ENCODE measurements at places on chromosomes 5 and 9.

- peak; percentile 55 for DNase-seq
Observed at GRCh38 chr9:35664531-35665470, at the start of gene ARHGEF39. Gene ARHGEF39, minus strand, starts transcription at chr9:35665195. Its CDS starts 26 bp downstream, at chr9:35665169.

GRCh38 chr5:80170117-80170535, 85.7 kb downstream of the SERINC5 start:
- DNase-seq = no peak

DNA sequence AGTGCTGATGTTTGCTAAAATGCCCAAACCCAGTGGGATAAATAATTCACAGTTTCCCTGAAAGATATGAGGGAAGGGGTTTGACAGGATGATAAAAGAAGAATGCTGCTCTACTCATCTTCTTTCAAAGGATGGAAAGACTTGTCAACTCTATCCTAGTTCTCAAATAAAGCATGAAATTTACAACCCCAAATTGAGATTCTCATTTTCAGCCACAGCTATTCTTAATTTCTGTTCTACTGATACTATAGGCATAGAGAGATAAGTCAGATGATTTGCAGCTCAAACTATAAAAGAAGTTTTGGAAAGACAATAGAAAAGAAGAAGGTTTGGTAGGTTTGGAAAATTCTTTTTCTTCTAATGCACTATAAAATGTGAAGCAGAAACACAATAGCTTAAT, 542.6 kb downstream of the CSNK1G3 start:
- DNase-seq = no peak

DNA sequence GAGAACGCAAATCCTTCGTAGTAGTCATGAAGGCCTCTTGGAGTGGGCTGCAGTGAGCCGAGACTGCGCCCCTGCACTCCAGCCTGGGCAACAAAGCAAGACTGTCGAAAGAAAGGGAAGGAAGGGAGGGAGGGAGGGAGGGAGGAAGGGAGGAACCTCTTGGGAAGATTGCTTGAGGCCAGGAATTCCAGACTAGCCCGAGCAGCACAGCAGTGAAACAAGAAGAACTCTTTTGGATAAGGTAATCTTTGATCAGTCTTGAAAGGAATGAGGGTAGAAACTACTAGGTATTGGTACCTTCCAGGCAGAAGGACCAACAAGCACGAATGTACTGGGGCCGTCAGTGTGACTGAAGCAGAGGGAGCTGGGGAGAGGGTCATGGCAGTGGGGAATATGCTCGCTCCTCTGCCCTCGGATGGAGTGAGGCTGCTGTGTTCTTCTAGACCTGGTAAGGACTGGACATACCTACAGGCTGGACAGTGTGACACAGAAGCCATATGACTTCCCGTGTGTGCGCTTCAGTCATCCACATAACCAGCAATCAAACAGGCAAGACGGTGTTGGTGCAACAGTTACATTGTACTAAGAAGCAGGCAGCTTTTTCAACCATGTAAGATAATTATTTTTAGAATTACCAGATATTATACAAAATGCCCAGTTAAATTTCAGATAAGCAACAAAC, 45.2 kb downstream of the P4HA2 start:
- no peak for DNase-seq

DNA sequence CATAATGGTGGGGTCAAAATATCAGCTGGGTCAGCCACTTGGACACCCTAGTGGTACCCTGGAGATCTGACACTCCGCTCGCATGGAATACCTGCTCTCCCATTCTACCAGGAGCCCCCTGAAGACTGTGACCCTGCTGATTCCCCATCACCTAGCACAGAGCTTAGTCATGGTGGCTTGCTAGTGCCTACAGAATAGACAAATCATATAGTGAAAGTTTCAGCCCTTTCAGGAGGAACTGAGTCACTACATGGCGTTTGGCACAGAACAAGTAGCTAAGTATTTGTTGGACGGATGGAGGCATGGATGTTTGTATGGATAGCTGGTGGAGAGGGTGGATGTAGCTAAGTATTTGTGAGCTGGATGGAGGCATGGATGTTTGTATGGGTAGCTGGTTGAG, 65.3 kb downstream of the LMX1B start:
- DNase-seq = no peak

- no peak for DNase-seq
Observed at GRCh38 chr5:55865831-55866230, 14.7 kb downstream of the IL31RA start.

DNA sequence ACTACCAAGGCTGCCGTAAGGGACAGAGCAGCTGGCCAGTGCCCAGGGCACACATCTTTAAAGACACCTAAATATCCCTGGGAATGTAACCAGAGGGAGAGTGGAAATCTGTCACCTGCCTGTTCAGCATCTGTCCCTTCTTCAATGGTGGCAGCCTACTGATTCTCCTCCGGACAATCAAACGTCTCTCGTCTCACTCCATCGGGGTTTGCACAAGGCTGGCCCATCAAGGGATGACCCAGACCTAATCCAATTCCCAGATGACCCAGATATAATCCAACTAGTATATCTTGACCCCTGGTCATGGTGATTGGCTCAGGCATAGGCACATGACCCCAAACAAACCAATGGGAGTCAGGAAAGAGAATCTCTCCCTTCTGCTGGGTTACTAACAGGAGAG, 93.5 kb downstream of the HRH2 start:
- DNase-seq = no peak

DNA sequence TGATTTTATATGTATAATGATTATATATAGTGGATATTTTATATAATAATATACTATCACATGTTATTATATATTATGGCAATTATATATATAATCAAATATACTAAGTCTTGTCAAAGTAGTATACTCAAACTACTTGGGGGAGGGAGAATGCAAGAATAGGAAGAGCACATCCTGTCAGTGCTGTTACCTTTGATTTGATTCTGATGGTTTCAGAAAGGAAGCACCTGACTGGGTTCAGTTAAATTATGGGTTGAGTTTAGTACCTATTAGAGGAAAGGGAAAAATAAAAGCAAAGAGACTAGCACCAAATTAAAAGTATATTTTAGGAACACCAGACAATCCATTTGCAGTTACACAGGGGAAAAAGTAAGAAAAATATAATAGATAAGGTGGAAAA, 107.6 kb downstream of the GRIA1 start:
- no peak for DNase-seq

GRCh38 chr9:128429513-128430086, 8.9 kb downstream of the CERCAM start:
- no peak for DNase-seq

- DNase-seq = no peak
Observed at GRCh38 chr9:124815601-124816000, 37.7 kb upstream of the WDR38 start.
